ENCODE measurements at places on chromosomes 6 and 20.
A peak's percentile ranks its signal among the peaks of the same experiment; 100 is the strongest.

DNA sequence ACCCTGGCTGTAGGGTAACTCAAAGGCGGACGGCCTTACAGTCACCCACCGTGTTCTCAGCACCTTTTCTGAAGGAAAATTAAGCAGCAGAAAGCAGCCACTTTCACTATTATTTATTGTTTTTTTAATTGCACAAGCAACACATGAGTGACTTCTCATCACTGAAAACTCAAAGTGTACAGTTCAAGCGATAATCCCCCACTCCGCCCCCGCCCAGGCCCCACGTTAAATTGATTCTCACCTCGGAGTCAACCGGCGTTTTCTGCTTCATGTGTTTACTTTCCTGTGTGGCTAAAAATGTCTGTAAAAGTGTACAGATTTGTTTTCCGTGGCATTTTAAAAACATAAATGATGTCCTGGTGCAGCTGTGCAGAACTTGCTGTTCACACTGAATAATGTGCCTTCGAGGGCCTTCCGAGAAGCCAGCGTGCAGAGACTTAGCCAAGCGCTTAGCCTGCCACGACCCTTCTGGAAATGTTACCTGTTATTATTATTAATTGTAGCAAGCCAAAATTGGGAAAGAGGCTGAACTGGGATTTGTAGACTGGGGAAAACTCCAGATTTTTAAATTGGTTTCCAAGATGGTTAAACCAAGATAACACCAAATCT, 335.7 kb downstream of the CDH4 start:
- no peak for DNase-seq

- no peak for DNase-seq
Measured at GRCh38 chr6:108728826-108729225, 119.4 kb upstream of the ARMC2 start.

DNA sequence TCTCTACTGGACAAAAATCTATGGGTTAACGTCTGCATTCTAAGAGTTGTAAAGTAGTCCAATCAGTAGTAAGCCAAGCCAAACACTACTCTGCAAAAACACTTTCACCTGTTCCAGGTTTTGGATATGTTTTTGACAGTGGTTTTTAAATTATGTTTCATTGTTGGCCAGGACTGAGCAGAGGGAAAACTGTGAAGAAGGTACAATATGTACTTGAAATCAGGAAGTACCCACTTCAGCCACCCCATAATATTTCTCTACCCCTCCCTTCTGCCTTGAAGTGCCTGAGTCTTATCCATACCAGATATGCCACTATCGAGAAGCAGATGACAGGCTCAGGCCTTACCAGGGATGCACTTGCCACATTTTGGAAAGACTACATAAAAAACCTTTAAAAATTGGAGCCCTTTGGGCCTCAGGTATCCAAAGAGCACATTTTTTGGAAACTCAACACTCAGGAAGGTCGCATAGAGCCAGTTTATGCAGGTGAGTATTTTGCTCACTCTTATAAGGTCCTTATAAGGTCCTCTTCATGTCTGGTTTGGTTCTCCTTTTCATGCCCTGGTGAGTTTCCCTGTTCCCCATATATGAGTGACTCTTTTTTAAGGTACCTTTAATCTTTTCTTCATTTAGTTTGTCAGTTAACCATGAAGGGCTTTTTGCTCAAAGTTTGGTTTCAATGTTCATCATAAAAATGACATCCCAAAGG, 859.3 kb upstream of the FLRT3 start:
- DNase-seq = no peak

DNA sequence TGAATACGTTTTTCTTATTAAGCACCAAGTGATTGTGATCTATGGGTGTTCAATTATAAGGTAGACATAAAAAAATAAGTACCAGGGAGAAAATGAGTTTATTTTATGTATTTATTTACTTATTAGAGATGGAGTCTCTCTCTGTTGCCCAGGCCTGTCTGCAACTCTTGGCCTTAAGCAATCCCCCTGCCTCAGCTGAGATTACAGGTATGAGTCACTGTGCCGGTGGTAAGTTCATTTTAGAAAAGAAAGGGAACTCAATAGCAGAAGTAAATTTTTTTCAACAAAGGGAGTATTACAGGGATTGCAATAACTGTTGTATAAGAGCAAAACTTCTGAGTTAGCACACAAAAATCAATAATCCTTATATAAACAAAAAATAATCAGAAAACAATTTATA, 98.7 kb upstream of the FUT9 start:
- no peak for DNase-seq

- no peak for DNase-seq
Measured at GRCh38 chr6:122361314-122361979, 38.0 kb upstream of the HSF2 start.

- no peak for DNase-seq
Measured at GRCh38 chr20:63137851-63138415, 78.0 kb downstream of the YTHDF1 start.

DNA sequence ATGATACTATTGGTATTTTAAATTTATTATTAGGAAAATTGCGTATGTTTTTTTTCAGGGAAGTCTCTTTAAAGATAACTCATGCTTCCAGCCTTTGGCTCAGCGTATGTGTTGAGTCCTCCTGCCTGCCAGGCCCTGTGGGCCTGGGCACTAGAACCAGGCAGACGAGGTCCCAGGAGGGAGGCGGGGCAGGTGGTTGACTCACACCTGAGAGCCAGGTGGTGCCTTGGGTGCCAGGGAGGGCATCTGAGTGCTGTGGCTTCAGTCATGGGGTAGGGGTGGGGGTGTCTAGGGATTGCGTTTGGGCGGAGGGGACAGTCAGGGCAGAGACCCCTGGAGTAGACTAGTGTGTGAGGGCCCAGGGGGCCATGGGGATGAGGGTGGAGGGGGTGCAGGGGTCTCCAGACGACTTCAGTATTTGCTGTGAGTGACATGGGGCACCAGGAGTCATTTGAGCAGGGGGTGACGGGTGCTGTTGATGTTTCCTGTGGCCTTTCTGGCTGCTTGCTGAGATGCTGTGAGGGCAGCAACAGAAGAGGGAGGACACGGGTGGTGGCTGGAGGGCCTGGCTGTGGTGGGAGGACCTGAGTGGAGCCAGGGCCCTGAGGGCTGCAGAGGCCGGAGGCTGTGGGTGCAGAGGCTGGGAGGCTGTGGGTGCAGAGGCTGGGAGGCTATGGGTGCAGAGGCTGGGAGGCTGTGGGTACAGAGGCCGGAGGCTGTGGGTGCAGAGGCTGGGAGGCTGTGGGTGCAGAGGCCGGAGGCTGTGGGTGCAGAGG, 14.8 kb upstream of the ADRM1 start:
- no peak for DNase-seq

- no peak for DNase-seq
Measured at GRCh38 chr6:7439228-7439627, 49.6 kb downstream of the RIOK1 start.

- DNase-seq = no peak
Measured at GRCh38 chr6:79241228-79241627, 6.7 kb upstream of the HMGN3 start.

GRCh38 chr6:155158030-155158843, 105.6 kb upstream of the CLDN20 start:
- DNase-seq = no peak

DNA sequence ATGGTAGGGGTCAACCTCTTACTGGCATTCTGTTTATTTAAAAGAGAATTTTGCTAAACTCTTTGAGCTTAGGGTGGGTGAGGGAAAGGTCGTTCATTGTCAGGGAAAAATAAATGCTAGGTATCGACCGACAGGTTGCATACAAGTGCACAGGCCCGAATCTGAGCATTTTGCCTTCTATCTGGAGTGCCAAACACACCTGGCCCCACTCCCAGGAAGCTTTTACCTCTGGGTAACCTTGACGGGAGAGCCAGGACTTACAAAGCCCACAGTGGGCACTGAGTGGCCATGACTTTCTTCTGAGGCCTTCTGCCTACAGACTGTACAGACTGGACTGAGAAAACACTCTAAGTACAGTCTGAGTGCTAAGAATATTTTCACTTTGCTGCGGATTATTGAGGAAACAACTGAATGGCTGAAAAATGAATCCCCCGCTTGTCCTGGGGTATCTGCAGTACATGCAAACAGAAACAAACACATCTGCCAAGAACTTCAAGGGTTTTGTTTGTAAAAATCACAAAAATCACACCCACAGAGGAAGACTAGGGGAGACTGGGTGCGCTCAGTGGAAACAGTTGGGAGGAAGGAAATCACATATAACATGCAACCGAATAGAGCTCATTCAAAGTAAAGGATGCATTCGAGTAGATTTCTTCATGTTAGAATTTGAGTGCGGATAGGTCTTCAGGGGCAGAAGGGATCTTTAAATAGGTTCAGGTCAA, 152.8 kb downstream of the NFATC2 start:
- DNase-seq = no peak

GRCh38 chr6:12969966-12970365, 253.4 kb downstream of the PHACTR1 start:
- DNase-seq = no peak

DNA sequence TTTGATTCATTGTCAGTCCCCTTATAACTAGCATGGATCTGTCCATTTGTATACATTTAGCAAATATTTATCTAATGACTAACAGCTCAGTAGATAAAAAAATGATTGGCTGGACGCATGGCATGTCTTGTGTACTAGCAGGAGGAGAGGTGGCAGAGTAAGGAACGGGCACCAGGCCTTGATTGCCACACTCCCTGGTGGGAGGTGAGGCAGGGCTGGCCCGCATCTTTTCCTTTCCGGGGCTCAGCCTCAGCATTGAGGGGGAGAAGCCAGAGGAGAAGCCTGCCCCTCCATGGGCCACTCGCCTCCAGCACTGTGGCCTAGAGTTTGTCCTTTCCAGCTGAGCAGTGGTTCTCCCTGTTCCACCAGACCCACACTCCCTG, 84.9 kb upstream of the TMEM181 start:
- DNase-seq = no peak

DNA sequence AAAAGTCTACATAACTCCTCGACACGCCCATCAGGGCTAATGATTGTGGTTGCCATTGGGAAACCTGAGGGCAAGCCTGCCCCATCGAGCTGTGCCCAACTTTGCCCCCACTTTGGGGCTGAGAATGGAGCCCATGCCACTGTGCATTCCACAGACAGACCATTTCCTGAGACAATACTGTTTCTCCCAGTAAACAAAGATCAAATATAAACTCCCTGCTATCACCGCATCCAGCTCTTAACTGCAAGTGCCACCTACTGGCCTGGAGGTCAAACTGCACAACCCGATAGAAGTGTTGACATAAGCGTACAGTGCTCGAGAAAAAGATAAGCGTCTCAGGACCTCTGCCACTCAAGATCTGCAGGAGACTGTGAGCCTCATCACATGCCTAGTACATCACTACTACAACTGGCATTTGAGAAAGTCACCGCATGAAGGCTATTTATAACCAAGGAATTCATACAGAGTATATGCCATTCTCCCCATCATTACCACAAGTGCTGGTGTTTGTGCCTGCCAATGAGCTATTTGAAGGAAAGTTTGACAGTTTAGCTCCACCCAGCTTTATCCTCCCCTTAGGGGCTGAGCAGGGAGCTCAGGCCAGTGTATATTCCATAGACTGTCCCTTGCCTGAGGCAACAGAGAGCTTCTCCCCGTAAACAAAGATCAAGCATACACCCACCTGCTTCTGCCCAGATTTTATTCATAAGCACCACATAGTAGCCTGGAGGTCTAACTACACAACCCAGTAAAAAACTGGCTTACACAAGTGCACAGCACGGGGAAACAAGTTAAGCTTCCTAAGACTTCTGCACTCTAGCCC, 4.5 kb upstream of the DEFB126 start:
- no peak for DNase-seq

- DNase-seq = no peak
Measured at GRCh38 chr6:142008781-142009180, 123.9 kb upstream of the GJE1 start.

DNA sequence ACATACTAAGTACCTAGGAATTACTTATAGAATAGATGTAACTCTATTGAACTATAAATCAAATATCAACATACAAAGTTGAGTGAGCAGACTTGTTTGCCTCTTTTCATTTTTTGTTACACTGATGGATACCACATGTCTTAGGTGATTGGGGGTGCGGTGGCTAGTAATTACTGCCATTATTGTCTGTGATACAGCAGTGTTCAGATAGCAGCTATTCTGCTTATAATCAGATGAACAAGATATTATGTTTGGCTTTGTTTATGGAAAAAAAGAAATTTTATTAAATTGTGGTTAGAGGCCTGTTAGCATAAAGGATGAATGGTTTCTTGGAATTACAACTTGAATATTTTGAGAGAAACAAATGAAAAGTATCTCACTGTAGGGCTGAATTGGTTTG, 55.9 kb downstream of the KCNQ5 start:
- DNase-seq = no peak

DNA sequence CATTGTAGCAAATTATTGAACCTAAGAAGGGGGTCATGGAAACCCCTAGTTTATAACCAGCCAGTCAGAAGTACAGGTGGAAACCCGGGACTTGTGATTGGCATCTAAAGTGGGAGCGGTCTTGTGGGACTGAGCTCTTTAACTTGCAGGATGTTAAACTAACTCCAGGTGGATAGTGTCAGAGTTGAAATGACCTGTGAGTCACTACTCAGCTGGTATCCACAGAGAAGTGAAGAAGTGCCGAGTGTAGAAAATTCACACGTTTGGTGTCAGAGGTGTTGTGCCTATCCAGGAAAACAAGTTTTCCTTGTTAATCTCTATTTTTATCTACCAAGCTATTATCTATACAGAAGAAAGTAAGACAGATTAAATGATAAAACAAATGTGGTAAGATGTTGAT, 179.7 kb downstream of the ADGRG6 start:
- DNase-seq = no peak

DNA sequence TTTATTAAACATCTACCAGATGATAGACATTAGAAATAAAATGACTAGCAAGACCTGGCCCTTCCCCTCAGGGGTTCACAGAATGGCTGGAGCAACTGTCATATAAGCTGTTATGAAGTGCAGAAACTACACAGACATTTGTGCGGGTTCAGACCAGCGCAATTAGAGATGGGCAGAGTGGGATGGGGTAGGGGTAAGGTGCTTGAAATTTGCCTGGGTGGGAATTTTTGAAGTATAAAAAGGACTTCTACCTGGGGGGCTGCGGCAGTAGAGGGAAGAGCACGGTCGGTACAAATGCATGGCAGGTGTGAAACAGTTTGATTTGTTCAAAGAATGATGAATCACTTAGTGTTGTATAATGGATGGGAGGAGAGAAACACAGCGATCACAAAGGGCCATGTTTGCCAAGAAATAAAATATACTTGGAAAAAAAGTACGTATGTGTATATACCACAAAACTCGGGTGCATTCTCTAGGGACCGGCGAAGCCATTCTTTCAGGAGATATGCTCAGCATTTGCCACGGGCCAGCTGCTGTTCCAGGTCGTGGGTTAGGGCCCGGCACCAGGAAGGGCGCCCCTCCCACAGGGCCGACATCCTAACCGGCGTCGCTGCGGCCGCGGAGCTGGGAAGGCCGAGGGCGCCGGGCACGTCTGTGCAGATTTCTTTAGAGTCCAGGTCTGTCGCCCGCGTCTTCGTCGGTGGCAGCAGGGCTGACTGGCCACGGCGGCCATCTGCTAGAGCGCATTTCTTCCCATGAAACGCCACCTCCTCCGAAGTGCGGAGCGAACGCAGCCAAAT, 809 bp upstream of the NOL7 start:
- DNase-seq = peak; percentile 24

- DNase-seq = no peak
Measured at GRCh38 chr20:50587291-50587961, 77.2 kb downstream of the PTPN1 start.
